Stimulated activated CD4-positive, alpha-beta T cell treated with anti-CD3 and anti-CD28 coated beads, Interleukin-1b, Interleukin-23, amount 100 ng/mL, for 1 hour (primary cell): ENCODE measurements at places on chromosomes 12 and 14.

- DNase-seq, result no peak
Measured at GRCh38 chr12:14979468-14979867, 6.6 kb downstream of the PDE6H start.

DNA sequence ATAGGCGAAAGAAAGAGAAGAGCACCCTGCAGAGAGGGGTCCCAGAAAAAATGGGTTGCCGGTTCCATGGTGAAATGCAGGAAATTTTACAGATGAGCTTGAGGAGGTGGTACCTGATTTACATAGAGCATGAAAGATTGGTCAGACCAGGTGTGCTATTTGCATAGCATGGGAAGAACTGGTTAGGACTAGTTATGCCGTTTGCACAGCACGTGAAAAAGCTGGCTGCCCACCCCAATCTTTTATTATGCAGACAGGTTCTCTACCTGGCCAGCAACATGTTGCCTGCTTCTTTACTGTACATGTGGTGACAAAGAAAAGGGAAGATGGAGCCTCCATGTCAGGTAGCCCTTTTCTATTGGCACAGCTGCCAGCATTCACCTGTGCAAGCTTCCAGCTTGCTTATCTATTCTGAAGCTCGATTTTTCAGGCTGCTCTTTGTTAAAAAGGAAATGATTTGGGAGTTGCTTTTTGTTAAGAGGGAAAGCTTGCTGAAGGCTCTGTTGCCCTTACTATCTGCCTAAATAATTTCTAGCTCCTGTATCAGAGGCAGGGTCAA lies 62.9 kb upstream of the ELK3 start:
- DNase-seq, result no peak

DNA sequence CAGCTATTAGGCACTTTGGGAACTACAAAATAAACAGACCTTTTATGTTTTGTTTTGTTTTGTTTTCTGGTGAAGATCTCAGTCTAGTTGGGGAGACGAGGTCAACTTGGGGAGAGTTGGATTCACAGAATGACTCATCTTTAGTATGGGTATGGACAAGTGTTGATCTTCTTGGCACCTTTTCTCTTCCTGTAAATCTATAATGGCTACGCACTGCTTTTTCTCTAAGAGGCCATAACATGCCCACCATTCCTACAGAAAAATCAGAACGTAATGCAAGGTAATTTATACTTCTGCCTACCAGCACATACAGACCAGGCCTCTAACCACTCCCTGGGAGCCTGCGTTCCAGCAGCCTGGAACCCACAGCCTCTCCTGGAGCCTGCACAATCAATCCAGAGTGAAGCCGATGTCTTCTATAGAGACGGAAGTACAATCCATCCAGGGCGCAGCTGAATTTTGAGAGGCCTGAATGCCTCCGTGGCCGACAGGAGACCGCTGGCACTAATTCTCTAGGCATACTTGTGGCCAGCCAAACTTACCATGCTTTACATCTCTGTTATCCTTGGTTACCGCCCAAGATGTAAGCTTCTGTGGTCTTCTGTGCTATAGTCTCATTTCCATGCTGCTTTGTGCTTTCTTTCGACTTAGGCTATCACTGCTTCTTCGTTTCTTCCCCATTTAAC lies 717 bp downstream of the PPHLN1 start:
- DNase-seq, result no peak

DNA sequence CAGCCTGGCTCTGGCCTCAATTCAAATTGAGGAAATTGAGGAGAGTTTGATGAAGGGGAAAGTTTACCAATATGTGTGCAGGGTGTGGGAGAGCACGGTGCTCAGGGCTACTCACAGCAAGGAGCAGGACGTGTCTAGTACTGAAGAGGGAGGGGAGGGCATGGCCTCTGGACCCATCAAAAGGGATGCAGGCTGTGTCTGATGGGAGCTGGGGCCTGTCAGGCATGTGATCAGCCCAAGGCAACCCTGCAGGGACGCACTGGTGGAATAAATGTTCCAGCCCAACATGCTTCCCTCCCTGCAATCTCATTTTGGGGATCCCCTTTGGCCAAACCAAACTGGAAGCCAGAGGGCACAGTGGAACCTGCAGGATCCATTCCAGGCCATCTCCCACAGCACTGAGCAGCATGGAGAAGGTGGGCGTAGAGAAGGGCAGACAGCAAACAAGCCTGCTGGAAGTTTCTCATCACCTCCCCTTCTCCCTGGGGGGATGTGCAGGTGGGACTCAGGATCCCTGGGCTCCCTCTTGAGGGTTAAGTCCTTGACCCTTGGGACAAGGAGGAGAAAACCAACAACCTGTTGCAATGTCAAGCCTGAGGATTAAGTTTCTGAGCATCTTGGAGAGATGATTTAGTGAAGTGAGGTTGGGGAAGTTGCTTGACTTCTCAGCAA lies 17.8 kb upstream of the RBM19 start:
- no peak for DNase-seq

GRCh38 chr12:7853557-7853956 lies 19.2 kb downstream of the SLC2A14 start:
- DNase-seq, result no peak

- no peak for DNase-seq
Measured at GRCh38 chr14:24178399-24179178, 6.7 kb downstream of the REC8 start.

DNA sequence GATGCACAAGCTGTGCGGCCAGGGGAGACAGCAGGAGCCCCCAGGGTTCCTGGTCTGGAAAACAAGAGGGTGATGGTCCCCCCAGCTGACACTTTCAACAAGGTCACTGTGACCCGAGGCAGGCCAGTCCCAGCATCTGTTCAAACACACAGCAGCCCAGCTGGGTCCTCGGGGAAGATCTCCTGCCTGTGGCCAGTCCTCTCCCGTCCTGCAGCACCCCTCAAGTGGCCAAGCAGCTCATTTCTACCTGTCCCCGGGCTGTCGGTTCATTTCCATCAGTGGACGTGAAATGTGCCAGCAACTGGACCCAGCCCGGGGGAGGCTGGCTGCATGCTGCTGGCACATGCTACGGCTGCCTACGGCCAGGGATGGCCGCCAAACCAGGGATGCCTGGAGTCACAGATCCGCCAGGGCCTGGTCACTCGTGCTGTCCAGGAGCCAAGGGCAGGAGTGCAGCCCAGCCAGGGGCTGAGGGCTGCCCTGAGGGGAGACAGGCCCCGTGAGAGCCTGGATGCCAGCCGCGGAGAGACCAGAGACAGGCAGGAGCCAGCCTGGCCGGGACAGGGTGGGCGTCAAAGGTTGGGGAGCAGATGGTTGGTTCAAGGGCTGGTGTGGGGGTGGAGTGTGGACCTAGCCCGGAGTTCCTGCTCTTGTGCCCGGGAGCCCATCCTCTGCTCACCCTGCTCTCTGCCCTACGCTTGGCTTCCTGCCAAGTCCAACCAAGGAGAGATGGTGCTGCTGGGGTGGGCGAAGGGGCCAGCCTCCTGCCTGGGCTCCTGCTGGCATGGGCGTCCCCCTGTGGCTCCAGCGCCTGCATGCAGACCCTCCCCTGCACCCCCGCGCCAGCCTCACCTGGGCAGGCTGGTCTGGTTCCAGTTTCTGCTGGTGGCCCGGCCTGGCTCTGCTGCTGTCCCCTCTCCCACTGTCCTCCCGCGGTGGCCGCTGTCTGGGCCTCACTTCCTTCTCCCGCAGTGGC lies 143.8 kb downstream of the ADGRD1 start:
- no peak for DNase-seq

DNA sequence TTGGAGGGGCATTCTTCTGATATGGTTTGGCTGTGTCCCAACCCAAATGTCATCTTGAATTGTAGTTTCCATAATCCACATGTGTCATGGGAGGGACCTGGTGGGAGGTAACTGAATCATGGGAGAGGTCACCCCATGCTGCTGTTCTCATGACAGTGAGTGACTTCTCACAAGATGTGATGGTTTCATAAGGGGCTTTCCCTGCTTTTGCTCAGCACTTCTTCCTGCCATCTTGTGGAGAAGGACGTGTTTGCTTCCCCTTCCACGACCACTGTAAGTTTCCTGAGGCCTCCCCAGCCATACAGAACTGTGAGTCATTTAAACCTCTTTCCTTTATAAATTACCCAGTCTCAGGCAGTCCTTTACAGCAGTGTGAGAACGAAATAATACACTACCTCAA lies 382.4 kb downstream of the VRK1 start:
- no peak for DNase-seq

GRCh38 chr12:69074556-69075349 lies 141.8 kb upstream of the CPM start:
- no peak for DNase-seq

- no peak for DNase-seq
Measured at GRCh38 chr12:3959799-3960560, 86.8 kb upstream of the PARP11 start.

GRCh38 chr12:552466-552865 lies 92.7 kb downstream of the B4GALNT3 start:
- DNase-seq, result no peak

GRCh38 chr14:23933108-23933741 lies 20.3 kb upstream of the DHRS4 start:
- no peak for DNase-seq

DNA sequence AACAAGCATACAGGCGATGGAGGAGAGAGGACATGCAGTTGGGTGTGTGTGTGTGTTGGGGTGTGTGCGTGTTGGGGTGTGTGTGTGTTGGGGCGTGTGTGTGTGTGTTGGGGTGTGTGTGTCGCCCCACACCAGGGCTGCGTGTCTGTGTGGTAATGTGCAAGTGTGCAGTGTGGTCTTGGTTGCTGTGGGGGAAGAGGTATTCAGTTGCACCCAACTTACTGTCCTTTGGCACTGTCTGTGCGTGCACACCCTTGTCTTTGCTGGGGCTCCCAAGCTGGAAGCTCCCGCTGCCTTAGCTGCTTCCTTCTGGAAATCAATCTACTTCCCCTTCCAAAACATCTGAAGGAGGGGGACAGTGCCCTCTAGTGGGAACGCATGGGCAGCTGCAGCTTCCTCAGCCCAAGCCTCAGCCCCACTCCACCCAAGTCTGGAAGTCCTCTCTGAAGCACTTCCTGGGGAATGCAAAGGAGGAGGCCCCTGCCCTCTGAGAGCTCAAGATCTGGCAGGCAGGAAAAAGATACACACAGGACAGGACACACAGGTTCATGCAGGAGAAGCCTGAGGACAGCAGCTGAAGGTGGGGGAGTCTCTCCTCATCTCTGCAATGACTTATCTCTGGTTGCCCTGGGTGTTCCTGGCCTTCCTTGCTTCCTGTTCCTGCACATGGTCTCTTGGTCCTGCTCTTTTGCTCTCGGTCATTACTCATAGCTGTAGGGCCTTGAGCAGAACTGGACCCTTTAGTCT lies 13.1 kb downstream of the ASIC1 start:
- no peak for DNase-seq

- no peak for DNase-seq
Measured at GRCh38 chr14:105064721-105065143, 498 bp downstream of the GPR132 start.

DNA sequence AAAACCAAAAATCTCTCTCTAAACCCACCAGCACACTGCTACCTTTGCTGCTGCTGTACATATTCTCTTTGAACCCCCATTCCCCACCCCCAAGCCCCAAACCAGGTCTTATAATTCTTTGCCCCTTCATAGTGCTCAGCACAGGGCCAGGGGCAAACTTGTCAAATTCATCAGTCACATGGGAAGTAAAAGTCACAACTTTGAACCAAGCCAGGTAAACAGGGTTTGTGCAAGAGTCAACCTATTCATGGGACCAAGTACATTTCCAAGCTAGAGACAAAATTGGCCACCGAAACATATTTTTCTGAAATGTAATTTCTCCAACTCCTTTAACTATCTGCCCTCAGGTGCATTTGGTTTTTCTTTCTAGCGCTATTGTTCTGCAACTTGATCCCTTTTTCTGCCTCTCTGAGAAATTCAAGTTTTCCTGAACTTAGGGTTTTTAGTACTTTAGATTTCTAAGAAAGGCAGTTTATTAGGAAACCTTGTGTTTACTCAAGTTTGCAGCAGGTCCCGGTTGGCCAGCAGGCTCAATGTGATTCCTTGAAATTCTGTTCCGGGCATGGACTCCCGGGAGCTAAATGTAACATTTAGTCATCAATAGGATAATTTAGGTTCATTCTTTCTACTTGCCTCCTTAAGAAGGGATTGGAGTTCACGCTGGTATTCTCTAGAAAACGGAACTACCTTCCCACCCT lies 230.5 kb downstream of the EFCAB11 start:
- no peak for DNase-seq

GRCh38 chr14:68794130-68794850 lies 1.4 kb upstream of the ZFP36L1 start:
- DNase-seq, result no peak

DNA sequence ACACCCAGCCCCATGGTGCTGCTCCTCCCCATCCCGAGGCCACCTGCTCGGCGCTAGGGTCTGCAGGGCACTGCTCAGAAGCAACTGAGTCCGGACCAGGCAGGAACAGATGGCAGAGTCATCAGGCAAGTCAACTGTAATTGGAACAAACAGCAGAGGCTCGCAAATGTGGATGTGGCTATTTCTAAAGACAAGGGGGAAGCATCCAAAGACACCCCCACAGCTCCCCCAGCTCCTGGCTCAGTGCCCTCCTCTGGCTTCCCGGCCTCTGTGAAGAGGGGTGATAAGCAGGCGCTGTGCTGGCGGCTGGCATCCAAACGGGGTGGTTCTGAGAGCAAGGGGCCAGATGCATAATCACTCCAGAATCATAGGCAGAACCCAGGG lies 125.6 kb downstream of the PIWIL1 start:
- DNase-seq, result no peak

DNA sequence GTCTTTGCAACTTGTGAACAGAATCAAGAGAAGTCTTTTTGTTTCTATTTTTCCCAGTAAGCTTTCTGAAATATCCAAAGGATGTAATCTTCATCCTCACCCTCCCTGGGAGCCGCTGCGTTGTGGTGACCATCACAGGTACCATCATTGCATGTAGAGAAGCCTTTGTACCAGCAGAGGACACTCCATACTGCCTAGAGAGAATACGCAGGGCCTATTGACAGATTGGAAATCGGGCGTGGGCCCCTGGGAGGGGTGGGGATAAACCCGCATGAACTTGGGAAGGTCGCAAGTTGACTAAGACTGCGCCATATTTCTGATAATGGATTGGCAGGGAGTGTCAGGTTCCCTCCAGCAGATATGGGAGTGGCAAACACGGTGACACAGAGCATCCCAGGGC lies 12.7 kb downstream of the KRT1 start:
- no peak for DNase-seq

DNA sequence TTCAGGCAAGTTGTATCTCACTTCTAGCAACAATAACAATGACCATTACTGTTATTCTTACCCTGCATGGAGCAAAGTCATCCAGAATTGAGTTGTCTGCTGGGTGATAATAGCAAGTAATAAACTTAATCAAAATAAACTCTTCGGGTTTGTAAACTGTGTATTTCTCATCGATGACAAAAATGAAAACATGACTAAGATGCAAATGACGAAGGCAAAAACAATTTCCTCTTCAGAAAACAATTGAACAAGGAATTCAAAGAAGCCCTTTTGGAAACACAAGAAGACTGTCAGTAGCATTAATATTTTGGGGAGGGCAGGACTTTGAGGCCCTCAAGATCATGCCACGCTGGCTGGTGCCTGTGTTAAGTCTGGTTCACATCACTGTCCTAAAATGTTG lies 232.0 kb downstream of the BTG1 start:
- no peak for DNase-seq

GRCh38 chr14:23248601-23249000 lies 10.9 kb downstream of the RNF212B start:
- DNase-seq, result no peak
